H9 (cell line): ENCODE measurements at places on chromosomes 1 and 21. TPM values are rescaled to one million over a fixed set of nuclear protein-coding genes. Genes with fewer than 3 reads are reported as not detected.

Gene SPAG17
- 0.37 and 1.1 TPM in 2 replicates for total RNA-seq

Gene BRDT
- total RNA-seq = 0.15 TPM in 2 replicates

Gene TIAM1
- total RNA-seq = 22.4 and 23.1 TPM in 2 replicates

Gene LSM10
- total RNA-seq = 42.2 and 47.5 TPM in 2 replicates

Gene GUCA2A
- not detected in 2 replicates for total RNA-seq

Gene LEMD1
- 11.8 and 11.9 TPM in 2 replicates for total RNA-seq

Gene ACTN2
- total RNA-seq = 0.92 and 2.3 TPM in 2 replicates

Gene IL12RB2
- 0.77 and 0.88 TPM in 2 replicates for total RNA-seq

Gene DDR2
- 0.48 and 0.52 TPM in 2 replicates for total RNA-seq
